COLO829 (cell line): ENCODE measurements at places on chromosomes 7 and 10.

GRCh38 chr7:53657586-53657985, 622.2 kb downstream of the POM121L12 start:
- DNase-seq = no peak

DNA sequence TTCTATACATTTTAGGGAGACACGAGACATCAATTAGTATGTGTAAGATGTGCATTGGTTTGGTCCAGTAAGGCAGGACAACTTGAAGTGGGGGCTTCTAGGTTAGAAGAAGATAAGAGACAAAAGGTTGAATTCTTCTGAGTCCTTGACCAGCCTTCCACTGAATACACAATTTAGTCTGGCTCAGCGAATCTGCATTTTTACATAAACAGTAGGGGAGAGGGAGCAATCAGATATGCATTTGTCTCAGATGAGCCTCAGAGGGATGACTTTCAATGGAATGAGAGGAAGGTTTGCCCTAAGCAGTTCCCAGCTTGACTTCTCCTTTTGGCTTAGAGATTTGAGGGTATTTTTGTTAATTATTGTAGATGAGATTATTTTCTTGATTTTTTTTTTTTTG, 20.0 kb upstream of the C10orf90 start:
- no peak for DNase-seq

DNA sequence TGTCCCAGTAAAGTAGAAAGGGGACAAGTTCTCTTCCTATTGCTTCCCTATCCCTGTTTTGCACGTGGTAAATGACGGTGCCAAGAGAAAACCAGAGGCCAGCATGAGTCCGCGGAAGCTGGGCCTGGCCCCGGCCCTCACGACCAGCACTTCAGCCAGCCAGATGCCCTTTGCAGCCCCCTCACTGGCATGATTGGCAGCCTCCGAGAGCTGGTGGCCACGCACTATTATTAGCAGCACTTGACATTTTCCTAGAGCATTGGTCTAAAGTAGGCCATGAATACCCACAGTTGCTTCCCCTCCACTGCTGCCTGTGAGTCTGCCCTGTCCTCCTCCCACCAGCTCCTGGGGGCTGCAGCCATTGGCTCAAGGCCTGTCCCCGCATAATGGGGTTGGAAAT, 369.1 kb downstream of the PLXNA4 start:
- DNase-seq = no peak

DNA sequence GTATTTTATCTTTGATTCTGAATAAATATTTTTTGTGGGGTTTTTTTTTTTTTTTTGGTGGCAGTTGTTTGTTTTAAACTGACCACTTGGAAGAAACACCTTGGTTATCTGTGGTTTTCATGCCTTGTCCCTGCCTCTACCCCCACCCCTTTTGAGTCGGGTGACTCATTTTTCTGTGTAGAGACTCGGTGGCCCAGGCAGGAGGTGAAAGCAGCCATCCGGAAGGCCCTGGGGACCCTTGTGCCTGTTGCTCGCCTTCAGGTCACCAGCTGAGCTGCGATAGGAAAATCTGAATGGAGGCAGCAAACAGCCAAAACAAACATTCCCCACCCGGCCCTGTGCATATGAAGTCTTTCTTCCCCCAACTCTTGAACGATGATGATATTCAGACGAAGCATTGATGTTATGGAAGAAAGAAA, 22.8 kb downstream of the CYP17A1 start:
- DNase-seq = no peak

- DNase-seq = no peak
These were observed 48.4 kb downstream of the PRR15 start for GRCh38 chr7:29611941-29612544.

DNA sequence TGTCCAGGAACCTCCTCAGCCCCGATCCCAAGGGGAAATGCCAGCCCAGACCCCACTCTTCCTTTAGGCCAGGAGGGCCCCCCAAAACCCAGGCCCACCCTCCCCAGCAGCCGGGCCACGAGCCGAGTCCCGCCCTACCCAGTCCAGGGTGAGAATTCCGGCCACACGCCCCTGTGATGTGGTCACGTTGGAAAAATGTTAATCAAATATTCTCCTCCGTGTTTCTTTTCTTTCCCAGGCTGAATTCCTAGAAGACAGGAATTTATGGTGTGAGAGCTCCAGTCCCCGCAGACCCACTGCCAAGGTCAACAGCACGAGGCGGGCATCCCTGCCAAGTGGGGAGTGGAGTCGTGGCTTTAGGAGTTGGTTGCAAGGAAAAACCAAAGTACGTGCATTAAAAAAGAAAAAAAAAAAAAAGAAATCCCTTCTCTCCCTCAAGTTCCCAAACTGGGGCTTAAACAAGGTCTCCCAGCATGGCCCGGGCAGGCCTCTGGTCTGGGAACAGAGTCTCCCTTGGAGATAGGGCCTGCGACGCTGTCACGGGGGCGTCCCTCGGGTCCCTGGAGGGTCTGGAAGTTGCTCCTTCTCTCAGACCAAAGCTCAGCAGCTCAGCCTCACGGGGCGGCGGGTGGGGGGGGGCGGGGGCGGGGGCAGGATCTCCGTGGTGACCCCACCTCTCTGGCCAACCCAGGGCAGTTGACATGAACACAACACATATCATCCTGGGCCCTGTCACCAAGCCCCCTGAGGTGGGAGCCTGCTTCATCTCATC, 28.1 kb upstream of the ELN start:
- no peak for DNase-seq

GRCh38 chr10:78331391-78331922, 297.8 kb downstream of the RPS24 start:
- DNase-seq = no peak

DNA sequence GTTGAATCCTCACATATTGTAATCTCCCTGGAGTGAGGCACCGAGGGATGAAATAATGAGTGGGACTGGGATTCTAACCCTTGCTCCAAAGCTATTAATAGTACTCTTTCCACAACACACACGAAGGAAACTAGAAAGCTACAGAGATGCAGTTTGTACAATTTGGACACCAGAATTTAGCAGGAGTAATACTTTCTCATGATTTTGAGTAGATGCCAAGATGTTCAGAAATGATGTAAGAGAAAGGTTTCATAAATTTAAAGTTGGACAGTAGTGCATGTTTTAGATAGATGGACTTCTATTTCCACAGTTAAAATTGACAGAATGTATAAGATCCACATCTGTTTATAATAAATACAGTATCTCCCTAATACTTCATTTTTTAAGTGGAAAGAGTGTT, 46.5 kb downstream of the PRR15 start:
- no peak for DNase-seq

DNA sequence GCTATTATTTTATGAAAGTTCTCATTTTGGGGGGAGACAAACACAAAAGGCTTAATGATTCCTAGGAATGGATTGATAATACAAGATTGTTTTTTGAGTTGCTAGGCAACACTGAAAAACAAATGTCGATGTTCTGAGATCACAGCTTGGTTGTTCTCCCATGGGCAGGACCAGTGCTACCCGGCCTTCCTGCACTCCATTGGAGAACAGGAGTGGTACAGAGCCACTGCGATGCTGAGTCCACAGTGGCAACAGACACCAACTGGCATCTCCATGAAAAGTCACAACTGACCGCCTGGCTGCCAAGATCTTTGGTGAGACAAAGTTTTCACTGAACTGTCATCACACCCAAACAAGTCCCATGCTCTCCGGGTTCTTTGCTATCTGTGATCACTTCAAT, 68.9 kb upstream of the NMT2 start:
- DNase-seq = no peak

- no peak for DNase-seq
These were observed 505 bp downstream of the NUDCD3 start for GRCh38 chr7:44489955-44490350.

- peak; percentile 26 for DNase-seq
These were observed 131.9 kb downstream of the KCNMA1 start for GRCh38 chr10:77505431-77506334.

DNA sequence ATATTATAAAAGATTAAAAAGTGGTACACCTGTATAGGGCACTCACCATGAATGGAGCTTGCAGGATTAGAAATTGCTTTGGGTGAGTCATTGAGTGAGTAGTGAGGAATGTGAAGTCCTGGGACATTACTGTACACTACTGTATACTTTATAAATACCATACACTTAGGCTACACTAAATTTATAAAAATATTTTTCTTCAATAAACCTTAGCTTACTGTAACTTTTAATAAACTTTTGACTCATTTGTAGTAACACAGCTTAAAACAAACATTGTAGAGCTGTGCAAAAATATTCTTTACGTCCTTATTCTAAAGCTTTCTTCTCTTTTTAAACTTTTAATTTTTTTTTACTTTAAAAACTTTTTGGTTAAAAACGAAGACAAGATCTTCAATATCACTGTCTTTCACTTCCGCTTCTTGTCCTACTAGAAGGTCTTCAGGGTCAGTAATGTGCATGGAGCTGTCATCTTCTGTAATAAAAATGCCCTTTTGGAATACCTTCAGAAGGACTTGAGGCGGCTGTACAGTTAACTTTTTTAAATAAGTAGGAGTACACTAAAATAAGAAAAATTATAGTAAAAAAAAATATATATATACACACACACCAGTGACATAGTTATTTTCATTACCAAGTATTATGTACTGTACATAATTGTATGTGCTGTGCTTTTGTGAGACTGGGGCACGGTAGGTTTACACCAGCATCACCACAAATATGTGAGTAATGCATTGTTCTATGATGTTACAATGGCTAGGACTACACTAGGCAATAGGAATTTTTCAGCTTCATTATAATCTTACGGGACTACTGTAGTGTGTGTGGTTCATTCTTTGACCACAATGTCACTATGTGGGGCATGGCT, 3.5 kb downstream of the STK31 start:
- no peak for DNase-seq

GRCh38 chr10:5890452-5890915, 441 bp downstream of the FBH1 start:
- DNase-seq = no peak

DNA sequence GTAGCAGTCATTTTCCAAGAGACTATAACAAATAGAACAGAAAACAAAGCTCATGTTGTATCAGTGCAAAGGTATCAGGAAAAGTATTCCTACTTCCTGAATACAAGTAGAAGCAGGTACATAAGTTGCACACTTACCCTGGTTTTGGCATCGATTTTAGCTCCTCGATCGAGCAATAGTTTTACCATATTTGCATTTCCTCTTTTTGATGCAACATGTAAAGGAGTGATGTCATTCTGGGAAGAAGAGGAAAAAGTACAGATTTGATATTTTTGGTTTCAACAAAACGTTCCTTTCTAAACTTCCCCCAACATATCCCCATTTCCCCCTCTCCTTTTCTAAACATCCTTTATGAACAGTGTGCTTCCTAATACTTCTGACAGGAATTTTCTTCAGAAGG, 155.1 kb downstream of the ANK3 start:
- no peak for DNase-seq

- no peak for DNase-seq
These were observed 66.6 kb downstream of the HTR5A start for GRCh38 chr7:155136619-155137243.

GRCh38 chr7:139521439-139521838, 2.0 kb upstream of the CLEC2L start:
- no peak for DNase-seq

GRCh38 chr10:48450233-48450740, 143.8 kb downstream of the MAPK8 start:
- DNase-seq = no peak

DNA sequence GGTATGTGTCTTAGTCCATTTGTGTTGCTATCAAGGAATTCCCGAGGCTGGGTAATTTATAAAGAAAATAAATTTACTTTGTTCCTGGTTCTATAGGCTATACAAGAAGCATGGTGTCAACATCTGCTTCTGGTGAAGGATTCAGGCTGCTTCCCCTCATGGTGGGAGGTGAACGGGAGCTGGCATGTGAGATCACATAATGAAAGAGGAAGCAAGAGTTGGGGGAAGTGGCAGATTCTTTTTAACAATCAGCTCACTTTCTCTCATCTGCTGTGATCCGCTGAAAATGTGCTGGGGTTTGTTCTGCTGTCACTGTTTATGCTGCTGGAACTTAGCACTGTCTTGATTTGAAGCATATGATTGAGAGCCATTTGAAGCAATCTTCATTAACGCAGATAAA, 730.0 kb upstream of the SORCS1 start:
- no peak for DNase-seq

DNA sequence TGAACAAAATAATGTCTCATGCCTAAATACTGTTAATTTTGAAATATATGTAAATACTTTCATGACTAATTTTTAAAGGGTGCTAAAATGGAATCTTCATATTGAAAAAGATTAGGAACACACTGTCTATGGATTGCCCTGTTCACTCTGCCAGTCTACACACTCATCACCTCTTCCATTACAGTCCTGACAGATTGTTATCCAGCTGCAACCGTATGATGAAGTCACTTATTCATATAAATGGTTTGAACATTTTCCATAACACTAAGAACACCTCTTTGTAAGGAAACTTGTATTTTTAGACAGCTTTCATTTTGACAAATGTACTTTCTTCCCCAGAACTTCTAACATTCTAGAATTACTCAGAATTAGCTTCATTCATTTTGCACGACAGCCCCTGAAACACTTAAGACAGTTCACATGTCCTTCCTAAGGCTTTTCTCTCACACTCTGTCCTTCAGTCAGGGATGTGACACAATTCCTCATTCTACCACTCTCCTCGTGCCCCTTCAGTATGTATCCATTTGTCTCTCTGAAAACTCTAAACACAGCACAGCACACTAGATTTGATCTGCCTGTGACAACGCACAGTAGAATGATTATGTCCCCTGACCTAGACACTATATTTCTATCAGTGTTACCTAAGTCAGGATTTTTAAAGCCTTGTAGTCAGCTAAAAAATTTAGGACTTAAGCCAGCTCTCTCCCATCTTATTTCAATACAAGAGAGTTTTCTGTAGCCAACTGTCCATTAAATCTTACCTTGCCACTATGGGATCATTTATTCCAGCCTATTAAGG, 71.9 kb downstream of the ORC5 start:
- no peak for DNase-seq

GRCh38 chr10:93463723-93464476, 18.2 kb downstream of the MYOF start:
- no peak for DNase-seq

GRCh38 chr7:47474211-47474936, 107.5 kb downstream of the TNS3 start:
- DNase-seq = no peak

DNA sequence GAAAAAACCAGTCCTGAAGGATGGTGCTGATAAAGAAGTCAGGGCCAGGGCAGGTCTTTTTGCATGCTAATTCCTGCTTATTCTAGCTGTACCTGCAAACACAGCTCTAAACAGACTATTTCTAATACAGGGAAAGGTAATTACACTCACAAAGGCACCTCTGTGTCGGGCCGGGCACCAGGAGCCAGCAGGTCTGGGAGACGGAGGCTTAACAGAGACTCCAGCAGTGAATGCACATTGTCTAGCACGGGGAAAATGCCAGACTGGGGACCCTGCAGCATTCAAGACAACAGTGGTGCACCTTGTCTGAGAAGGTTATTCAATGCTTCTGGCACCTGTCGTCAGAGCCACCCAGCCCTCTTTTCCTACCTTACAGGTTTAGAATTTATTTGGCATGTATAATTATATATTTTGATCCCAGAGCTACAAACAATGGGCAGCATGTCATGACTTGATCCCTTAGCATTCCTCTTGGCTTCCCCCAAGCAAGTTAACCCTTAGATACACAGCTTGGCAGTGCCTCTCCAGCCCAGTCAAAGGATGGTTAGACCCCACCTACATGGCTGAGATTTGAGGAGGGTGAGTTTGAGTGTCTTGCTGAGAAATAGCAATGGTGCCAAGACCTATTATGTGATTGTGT, 185.2 kb downstream of the SLC25A13 start:
- DNase-seq = no peak

GRCh38 chr7:15567652-15568051, 5.8 kb upstream of the AGMO start:
- DNase-seq = no peak
